Endothelial cell of umbilical vein (primary cell): ENCODE measurements at places on chromosomes 1 and 21. TPM values are rescaled to one million over a fixed set of nuclear protein-coding genes. Genes with fewer than 3 reads are reported as not detected.

The CD52 gene
- not detected in 2 replicates for total RNA-seq

The SLFNL1 gene
- 0.29 and 0.39 TPM in 2 replicates for total RNA-seq

The PUM1 gene
- 124 and 131 TPM in 2 replicates for total RNA-seq

The ATXN7L2 gene
- 3.8 and 4.4 TPM in 2 replicates for total RNA-seq

GRCh38 chr1:164363980-164364379 lies 195.0 kb upstream of the PBX1 start:
- H3K27me3 ChIP-seq = no peaks in the 10 kb centered on the region
- no peak overlapping the region for H3K4me3 ChIP-seq
- H3K36me3 ChIP-seq = no peaks in the 10 kb centered on the region
- no peaks in the 10 kb centered on the region for H3K4me1 ChIP-seq
- no peak overlapping the region for H3K27ac ChIP-seq

DNA sequence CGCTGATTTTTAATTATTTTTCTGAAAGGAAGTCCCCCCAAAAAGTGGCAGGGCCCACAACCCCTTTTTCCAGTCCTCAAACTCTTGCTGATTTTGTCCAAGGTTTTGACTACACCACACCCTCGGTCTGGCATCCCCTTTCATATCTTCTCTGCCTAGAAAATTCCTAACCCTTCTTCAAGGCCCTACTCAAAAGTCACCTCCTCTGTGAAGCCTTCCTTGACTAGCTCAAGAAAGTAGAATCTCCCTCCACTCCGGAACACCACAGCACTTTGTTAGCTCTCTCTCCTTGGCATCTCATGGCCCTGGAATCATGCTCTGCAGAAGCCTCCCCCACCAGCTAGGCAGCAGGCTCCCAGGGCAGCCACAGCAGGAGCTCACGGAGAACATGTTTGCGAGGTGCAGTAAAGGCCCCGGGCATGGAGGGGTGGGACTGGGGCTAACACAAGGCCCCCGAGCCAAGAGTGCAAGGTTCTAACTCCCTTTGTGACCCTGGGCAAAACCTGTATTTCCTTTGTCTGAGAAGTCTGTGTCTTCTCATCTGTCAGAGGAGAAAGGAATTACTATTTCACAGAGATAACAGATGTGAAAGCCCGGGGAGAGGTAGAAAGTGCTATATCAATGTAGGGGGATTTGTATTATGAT lies 17.7 kb upstream of the S100A7 start:
- H3K4me1 ChIP-seq = no peaks in the 10 kb centered on the region
- no peak overlapping the region for H3K27ac ChIP-seq
- no peak for DNase-seq
- no peaks in the 10 kb centered on the region for H3K36me3 ChIP-seq

DNA sequence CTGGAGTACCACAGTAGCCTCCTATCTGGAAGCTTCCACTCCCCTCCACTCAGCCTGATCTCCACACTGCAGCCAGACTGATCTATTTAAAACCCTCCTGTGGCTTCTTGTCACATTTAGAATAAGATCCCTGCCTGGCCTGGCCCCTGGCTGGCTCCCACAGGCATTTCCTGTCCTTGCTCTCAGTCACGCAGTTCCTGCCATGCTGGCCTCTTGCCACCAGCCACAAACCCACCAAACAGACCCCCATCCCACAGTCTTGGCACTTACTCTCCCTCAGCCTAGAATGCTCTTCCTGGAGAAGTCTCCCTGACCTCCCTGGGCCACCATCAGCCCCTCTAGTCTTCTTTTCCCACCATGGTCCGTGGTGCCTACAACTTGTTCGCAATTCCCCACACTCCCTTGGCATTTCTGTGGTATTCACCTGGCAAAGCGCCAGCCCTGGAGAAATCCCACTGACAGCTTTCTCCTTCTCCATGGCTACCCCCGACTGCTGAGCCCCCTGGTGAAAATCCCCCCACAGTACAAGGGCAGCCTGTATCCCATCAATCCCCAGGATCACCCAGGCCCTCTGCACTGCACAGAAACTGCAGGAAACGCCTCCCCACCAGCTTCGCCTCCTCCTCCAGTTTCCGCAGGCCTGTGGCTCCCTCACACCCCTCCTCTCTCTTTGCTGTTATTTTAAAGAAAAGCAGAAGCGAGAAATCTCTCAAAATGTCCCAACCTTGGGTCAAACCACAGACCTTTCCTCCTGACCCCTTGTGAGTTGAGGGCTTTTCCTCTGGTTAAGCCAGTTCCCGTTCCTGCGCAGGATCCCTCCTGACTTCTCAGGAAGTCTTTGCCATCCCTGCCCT lies 94.5 kb downstream of the SYT2 start:
- H3K27me3 ChIP-seq = no peaks in the 10 kb centered on the region
- H3K4me1 ChIP-seq = peaks cover 17% of the 10 kb centered on the region
- H3K27ac ChIP-seq = peak overlapping the region; percentile 55

- no peaks in the 10 kb centered on the region for H3K27me3 ChIP-seq
- no peaks in the 10 kb centered on the region for H3K4me1 ChIP-seq
- peak; percentile 26 for DNase-seq
Observed at GRCh38 chr1:36411674-36412648, 14.3 kb upstream of the LSM10 start.

- H3K27ac ChIP-seq = no peak overlapping the region
- H3K27me3 ChIP-seq = peaks cover 14% of the 10 kb centered on the region
- no peak for DNase-seq
- H3K4me3 ChIP-seq = no peak overlapping the region
- H3K4me1 ChIP-seq = no peaks in the 10 kb centered on the region
Observed at GRCh38 chr1:162011337-162012012, 12.2 kb downstream of the OLFML2B start.

DNA sequence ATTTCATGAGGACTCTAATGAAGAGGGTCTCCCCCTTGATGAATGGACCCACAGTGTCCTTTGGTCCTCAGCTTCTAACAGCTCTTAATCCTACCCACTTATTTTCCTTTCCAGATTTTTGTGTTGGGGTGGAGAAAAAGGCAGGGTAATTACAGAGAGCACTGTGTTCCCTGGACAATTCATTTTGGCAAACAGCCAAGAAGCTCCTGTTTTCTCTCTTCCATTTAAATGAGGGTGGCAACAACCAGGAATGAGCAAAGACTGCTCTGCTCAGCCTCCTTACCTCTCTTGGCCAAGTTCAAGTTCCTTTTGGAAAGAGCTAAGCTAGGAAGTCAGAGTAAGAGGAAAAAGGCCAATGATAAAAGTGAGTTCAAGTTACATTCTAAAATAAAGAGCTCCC lies 11.9 kb downstream of the XKR8 start:
- no peaks in the 10 kb centered on the region for H3K27me3 ChIP-seq
- no peak overlapping the region for H3K4me3 ChIP-seq
- H3K27ac ChIP-seq = no peak overlapping the region
- H3K4me1 ChIP-seq = no peaks in the 10 kb centered on the region

DNA sequence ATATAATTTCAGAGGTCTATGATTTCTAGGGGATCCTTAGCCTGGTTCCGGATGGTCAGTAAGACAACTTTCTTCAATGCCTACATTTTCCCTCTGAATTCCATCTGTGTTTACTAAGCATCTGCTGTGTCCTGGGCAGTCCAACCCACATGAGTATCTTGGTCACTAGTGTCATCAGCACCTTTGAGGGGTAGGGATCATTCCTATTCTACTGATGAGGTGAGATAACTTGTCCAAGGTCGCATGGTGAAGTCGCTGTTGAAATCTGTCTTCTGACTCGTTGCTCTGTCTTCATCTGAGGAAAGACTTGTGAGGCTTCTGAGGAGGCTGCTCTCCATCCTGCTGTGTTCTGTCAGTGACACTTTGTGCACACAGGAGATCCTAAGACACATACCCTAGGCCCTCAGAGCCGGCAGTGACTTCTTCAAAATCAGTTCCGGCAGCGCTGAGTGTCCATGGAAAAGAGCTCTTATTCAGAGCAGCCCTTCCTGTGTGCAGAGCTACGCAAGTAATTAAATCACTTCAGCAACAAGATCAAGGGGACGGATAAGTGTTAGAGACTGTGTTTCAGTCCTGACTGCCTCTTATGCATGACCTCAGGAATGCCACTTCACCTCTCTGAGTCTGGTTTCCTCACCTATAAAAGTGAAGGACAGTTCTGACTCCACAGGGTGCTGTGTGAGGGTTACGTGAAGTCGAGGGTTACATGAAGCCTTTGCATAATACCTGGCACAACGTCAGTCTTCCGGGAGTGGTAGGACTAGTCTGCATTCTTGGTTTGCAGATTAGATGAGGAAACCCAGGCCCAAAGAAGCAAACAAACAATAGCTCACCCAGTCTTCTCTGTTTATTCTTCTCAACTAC lies 28.4 kb downstream of the AK2 start:
- DNase-seq = no peak
- no peaks in the 10 kb centered on the region for H3K27me3 ChIP-seq
- H3K4me1 ChIP-seq = peaks cover 41% of the 10 kb centered on the region

- H3K27me3 ChIP-seq = peaks cover 5% of the 10 kb centered on the region
- H3K4me1 ChIP-seq = no peaks in the 10 kb centered on the region
- H3K4me3 ChIP-seq = no peak overlapping the region
- no peaks in the 10 kb centered on the region for H3K36me3 ChIP-seq
- no peak for DNase-seq
Observed at GRCh38 chr1:220306339-220306738, 34.1 kb upstream of the RAB3GAP2 start.

GRCh38 chr1:21149855-21150432 lies 26.8 kb downstream of the EIF4G3 start:
- no peaks in the 10 kb centered on the region for H3K36me3 ChIP-seq
- peak overlapping the region; percentile 74 for H3K27ac ChIP-seq
- no peaks in the 10 kb centered on the region for H3K27me3 ChIP-seq
- H3K4me1 ChIP-seq = peaks cover 19% of the 10 kb centered on the region

DNA sequence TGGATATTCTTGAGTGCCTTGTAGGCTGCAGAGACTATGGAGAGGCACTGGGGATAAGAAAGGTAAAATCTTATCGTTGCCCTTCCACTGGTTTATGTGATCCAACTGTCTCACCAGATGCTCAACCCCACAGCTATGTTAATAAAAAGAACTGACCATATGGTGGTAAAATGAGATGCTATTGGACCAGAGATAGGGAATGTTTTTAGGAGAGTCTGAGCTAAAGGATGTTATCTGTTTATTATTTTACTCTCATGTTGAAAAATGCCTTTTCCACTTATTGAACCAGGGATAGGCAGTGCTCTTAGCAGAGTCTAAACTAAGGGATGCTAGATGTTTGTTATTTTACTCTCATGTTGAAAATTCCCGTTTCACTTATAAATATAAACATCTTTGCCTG lies 172.8 kb upstream of the GREM2 start:
- no peak overlapping the region for H3K27ac ChIP-seq
- peaks cover 15% of the 10 kb centered on the region for H3K4me1 ChIP-seq
- H3K36me3 ChIP-seq = no peaks in the 10 kb centered on the region

GRCh38 chr1:167263819-167264464 lies 43.3 kb downstream of the POU2F1 start:
- DNase-seq = no peak
- H3K4me3 ChIP-seq = no peak overlapping the region
- no peak overlapping the region for H3K27ac ChIP-seq
- H3K4me1 ChIP-seq = no peaks in the 10 kb centered on the region
- H3K36me3 ChIP-seq = no peaks in the 10 kb centered on the region
- H3K27me3 ChIP-seq = no peaks in the 10 kb centered on the region
